ENCODE measurements at places on chromosomes 6 and 20.

DNA sequence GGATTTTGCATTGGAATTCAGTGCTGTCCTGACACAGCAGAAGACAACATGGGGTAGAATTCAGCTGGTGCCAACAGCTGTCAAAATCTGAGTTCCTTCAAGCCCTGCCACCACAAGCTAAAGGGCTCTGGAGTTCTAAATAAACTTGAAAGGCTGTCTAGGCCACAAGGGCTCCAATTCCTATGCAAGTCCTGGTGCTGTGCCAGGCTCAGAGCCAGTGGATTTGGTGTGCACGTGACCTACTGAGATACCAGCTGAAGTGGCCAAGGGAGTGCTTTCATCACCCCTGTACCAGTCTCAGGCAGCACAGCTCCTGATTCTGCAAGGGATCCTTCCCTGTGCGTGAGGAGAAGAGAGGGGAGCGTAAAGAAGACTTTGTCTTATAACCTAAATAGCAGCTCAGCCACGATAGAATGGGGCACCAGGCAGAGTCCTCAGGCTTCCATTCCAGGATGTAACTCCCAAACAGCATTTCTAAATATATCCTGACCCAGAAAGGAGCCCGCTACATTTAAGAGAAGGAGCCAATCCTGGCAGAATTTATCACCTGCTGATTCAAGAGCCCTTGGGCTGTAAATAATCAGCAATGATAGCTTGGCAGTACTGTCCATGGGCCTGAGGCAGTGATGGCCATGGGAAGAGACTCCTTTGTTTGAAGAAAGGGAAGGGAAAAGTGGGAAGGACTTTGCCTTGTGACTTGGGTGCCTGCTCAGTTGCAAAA, 881.2 kb upstream of the EPHA7 start:
- no peak for DNase-seq

DNA sequence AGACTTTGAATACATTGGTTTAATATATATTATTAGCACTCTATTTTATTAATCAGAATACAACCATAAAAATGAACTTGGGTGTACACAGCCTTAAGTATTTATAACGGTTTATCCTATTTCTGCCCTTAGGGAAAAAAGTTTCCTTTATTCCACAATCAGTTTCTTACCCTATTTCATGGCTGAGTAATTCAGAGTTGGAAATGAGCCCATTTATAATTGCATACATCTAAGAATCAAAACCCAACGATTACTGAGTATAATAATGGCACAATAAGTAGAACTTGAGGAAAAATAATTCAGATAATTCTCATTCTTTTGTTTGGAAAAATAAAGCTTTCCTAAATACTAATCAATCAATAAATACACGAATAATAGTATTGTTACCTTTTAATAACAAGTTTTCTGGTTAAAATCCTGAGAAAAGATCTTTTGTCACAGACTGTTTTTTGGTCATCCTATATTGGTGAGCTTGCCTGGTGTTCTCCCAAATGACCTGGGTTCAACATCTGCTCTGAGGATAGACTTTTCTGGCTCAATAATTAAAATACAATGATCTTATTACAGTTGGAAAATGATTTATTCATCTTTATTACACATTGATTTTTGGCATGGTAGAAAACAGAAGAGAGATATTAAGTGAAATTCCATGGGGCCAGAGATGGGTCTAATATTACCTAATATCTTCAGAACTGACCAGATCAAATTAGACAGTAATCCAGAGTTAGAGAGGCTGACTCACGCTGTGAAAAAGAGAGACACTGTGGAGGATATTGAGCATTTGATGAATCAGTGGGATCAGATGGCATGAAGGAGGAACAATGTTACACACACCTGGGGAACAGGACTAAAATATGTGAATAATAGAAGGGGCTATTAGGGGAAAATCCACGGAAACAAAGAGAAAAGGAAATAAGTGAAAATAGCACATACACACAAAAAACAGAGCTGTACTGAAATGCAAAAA, 162.1 kb upstream of the TBX18 start:
- peak; percentile 34 for DNase-seq

DNA sequence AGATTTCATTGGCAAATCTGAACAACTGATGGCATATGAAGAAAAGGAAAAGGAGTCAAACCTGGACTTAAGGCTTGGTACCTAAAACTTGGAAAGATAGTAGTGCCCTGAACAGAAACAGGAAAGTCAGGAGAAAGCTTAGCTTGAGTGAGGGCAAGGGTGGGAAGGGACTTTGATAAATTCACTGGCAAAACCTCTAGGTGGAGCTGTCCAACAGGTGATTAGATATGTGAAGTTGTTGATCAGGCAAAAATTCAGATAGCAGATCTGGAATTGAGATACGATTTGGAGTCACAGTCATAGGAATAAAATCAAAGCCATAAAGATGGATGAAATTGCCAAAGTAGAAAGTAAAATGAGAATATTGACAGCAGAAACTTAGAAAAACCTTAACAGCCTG, 16.1 kb upstream of the ZNF292 start:
- DNase-seq = peak; percentile 41

DNA sequence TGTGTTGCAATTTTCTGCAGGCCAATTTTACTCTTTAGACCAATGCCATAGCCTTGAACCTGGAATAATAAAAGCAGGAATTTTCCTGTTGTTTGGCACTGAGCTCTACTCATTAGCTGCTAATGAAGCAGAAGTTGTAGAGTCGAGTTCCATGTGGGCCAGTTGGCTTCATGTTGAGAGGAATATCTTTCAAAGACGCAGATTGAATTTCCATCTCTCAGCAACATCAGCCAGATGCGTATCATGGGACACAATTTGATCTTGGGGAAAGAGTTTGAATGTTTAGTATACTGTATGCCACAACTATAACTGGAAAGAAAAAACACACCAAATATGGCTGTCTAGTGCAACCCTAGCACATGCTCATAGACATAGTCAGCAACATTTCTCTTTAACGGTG, 259.6 kb downstream of the BCKDHB start:
- no peak for DNase-seq

DNA sequence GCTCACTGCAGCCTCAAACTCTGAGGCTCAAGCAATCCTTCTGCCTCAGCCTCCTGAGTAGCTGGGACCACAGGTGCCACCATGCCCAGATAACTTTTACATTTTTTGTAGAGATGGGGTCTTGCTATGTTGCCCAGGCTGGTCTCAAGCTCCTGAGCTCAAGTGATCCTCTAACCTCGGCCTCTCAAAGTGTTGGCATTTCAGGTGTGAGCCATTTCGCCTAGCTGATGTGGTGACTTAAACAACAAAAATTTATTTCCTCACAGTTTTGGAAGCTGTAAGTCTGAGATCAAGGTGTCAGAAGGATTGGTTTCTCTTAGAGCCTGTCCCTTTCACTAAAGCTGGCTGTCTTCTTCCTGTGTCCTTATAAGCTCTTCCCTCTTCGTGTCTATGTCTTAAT, 15.0 kb upstream of the JARID2 start:
- no peak for DNase-seq

Data from fibroblast of skin of right biceps (primary cell).